Activated T-cell treated with anti-CD3 and anti-CD28 coated beads for 1 hour (primary cell): ENCODE measurements at places on chromosomes 13 and 19.

GRCh38 chr19:41699231-41699967 is 9.0 kb upstream of the CEACAM5 start:
- DNase-seq, result no peak

DNA sequence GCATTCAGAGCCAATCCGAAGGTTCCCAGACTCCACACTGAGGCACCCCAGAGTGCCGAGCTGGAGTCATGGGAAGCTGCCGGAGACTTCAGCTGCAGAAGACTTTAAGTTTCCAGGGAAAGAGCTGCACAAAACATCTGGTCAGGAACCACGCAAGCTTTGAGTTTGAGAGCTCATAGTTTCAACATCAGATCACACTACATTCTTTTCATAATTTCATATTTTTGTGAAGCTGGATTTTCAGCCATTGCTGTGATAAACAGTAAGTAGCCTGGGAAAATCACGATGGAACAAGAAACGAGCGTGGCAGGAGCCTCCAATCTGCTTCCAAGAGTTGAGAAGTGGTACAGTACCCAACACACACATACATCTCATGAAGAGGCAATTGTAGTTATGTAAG is 25.5 kb upstream of the ATP12A start:
- DNase-seq, result no peak

DNA sequence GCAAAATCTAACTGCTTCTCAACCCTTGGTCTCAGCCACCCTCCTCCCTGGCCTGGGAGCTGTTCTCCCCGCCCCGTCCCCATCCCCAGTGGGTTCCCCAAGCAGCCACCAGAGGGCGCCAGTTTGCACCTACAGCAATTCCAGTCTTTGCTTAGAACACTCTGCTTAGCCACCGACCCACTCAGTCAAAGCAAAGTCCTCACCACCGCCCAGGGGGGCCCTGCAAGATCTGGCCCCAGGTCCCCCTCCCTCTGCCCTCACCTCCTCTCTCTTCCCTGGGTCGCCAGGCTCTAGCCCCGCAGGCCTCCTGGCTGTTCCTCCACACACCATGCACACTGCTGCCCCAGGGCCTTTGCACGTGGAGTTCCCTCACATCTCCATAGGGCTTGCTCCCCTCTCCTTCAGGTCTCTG is 12.4 kb downstream of the TMEM143 start:
- DNase-seq, result peak; percentile 82

- DNase-seq, result peak; percentile 47
Observed at GRCh38 chr19:13154241-13154778, 4.1 kb downstream of the IER2 start.

- DNase-seq, result no peak
Observed at GRCh38 chr19:52638601-52639000, 446 bp upstream of the ZNF83 start.

DNA sequence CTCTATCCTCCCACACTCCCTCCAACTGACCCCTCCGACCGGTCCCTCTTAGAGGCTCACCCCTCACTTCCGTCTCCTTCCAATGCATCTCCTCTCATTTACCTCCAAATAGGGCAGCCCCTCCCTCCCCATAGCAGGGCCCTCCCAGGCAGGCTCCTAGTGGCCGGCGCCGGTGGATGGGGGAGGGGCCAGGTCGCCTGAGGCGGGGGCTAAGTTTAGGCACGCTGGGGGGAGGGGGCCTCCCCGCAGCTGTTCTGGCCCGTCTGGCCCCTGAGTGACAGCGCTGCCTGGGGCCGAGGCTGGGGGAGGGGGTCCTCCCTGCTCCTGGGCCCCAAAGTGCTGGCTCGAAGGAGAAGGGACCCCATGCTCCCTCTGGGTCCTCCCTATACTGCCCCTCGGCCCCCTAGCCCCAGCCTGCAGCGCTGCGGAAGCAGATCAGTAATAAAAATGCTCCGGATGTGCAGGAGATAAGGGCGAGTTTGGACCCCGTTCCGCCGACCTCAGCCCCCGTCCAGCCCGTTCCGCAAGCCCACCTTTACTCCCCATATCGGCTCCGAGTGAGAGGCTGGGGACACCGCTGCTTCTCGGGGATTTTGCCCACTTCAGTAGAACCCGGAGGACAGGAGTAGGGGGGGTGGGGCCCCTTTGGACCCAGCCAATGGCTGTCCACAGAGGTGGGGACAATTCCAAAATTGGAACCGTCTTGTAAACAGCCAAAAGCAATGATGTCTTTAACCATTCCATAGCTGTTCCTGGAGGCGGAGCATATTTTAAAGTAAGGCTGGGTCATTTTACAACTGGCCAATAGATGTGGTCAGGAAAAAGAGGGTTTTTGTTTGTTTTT is 4.0 kb downstream of the RTN2 start:
- DNase-seq, result no peak

GRCh38 chr13:111121506-111121905 is 6.4 kb downstream of the ARHGEF7 start:
- DNase-seq, result no peak

- DNase-seq, result no peak
Observed at GRCh38 chr19:6056282-6056741, 54.0 kb downstream of the RFX2 start.

DNA sequence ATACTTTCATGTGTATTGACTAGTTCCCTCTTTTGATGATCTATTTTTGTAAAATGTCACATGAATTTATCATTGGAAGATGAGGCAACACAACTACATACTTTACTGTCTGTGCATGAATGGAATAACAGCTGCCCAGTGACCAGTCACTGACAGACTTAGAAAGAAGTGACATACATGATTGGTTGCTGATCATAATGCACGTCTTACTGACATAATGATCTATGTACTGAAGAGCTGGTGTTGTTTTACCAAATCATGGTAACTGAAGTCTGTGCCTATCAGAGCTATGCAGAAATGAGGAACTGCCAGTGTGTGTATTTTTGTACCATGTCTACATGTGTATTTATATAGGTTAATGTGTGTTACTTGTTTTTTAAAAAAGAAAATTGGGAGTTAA is 26.5 kb downstream of the GPR18 start:
- DNase-seq, result no peak

GRCh38 chr13:73039201-73040108 is 19.4 kb upstream of the KLF5 start:
- DNase-seq, result no peak

DNA sequence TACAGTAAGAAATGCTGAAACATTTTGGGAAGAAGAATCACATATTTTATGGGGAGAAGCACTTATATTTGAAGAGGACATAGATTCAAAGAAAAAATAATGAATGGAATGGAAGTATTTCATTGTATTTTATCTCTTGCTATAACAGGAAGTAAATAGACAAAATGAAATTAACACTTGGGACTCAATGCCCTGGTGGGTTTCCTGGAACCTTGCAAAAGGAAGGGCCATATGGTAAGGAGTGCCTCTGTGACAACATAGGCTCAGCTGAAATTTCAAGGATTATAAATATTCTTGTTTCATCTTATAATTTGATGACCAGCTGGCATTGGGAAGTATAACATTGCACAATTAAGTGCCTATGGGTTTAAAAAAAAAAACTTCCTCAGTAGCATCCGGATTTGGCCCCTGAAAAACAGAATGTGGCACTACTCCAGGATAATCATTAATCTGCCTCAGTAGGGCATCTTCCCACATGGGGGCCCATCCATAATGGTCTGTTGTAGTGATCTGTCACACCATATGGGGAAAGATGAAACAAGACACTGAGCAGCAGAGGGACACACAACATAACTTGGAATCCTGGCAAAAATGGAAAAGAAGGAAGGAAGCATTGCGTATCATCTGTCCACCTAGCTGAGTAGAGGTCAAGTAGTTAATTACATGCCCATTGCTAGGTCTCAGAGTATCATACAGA is 321.6 kb downstream of the NDFIP2 start:
- no peak for DNase-seq

DNA sequence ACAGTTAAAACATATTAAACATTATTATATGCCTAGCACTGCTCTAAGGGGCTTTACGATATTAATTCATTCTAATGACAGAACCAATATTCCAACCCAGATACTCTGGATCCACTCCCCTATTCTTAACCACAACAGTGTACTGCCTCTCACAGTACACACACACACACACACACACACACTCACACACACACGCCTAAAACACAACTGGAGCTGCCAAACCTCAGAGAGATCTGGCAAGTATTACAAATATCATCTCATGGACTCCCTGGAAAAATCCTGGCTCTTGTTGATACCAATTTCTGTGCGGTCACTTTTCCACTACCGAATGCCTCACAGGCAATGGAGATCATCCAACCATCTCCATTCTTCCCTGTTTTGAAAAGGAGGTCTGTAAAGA is 1.3 kb downstream of the ZNF780A start:
- no peak for DNase-seq
